ENCODE measurements at places on chromosomes 3 and 15. TPM values are rescaled to one million over a fixed set of nuclear protein-coding genes. Genes with fewer than 3 reads are reported as not detected.

Gene DOCK3
- total RNA-seq: 30.4 TPM

Gene PLA2G4D
- 0.09 TPM for total RNA-seq

Gene WNT5A
- 49.4 TPM for total RNA-seq

Gene EFHB
- 0.64 TPM for total RNA-seq

Gene SLC12A1
- total RNA-seq: 4.0 TPM

Gene CAMKV
- 25.9 TPM for total RNA-seq

Gene NGLY1
- 46.4 TPM for total RNA-seq

Gene TM4SF18
- total RNA-seq: 8.3 TPM

Gene KBTBD13
- total RNA-seq: not detected

Gene SAXO2
- 13.8 TPM for total RNA-seq

Gene APOD
- 5.2 TPM for total RNA-seq

Gene KIF15
- total RNA-seq: 11.0 TPM

Gene RSL24D1
- 54.8 TPM for total RNA-seq

Gene UACA
- total RNA-seq: 43.5 TPM

Gene SETD2
- 74.7 TPM for total RNA-seq

Gene ADCY5
- 23.5 TPM for total RNA-seq

Gene CLRN1
- not detected for total RNA-seq

- no peak for DNase-seq
These were observed 91.4 kb upstream of the MYZAP start for GRCh38 chr15:57500256-57500655.

GRCh38 chr15:27725731-27726130 is 373.4 kb downstream of the OCA2 start:
- DNase-seq: no peak

DNA sequence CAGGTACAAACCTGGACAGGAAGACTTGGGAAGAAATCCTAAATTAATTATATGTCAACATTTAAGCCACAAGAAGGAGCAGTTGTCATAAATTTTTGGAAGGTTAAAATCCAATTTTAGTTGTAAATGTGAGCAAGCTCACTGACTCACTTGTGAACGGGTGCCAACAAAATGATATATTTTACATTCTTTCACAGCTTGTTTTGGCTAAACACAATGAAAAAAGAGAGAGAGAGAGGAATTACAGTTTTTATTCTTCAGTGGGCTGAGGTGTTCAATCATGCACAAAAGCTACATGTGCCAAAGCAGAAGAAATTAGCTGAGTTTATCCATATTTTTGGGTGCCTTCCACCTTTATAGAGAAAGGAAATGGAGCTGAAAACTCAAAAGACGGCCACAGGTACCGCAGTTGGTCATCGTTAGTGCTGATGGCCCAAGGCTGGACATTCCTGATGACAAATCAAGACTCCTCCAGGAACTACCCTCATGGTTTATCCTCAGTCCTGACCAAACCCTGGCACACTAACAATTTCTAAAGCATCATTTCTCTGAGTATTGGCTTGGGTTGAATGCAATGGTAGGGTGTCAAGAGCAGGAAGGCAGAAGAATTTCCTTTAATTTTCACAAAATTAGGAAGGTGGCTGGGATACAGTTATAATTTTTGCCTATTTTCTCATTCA is 37.6 kb upstream of the WNT5A start:
- DNase-seq: no peak

GRCh38 chr3:139020868-139021234 is at the start of gene PRR23B:
PRR23B (minus strand) TSS chr3:139020926; CDS start chr3:139020661, 265 bp downstream.
- DNase-seq: no peak

GRCh38 chr3:123104550-123104949 is 37.7 kb downstream of the PDIA5 start:
- no peak for DNase-seq

DNA sequence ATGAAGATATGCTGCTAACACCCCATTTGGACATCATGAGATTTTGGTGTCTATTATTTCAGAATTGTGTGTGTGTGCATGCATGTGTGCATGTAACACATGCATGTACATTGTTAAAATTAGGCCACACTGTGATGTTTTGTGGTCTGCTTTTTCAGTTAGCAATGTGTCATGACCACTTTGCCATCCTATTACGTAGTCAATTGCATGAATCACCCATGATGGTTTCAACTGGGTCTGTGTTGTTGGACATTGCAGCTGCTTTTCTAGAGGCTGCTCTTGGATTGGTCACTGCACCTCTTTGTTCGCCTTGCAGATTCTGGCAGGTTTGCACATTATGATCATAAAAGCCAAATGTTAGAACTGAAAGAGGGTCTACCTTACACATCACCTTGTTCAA is 101.0 kb upstream of the THBS1 start:
- no peak for DNase-seq

DNA sequence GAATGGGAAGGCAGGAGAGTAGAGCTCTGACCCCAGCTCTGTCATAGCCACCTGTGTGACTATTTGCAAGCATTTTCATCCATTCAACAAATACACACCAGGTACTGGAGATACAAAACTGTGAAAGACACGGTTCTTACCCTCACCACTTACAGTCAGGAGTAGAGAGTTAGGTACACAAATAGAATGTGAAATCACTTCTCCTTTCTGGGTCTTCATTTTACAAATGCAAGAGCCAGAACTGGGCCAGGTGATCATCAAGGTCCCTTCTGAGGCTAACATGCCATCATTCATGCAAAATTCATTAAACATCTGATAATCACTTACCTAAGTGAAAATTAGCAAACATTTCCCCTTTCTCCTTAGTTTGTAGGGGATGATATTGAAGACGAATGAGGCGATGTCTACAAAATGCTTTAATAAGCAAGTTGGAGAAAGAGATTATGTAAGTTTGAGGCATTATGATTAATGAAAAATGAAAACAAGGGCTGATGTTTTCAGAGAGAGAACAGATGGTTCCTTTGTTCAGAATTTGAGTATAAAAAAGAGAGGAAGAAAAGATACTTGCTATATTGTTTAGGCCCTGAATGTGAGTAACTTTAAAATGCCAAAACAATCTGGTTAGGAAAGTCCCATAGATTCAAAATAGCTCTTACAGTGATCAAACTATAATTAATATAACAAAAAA is 88.6 kb downstream of the LPP start:
- no peak for DNase-seq

- DNase-seq: no peak
These were observed 151.4 kb downstream of the NFKBIZ start for GRCh38 chr3:102000620-102001209.

GRCh38 chr3:133926736-133927539 is 31.3 kb upstream of the RAB6B start:
- no peak for DNase-seq

DNA sequence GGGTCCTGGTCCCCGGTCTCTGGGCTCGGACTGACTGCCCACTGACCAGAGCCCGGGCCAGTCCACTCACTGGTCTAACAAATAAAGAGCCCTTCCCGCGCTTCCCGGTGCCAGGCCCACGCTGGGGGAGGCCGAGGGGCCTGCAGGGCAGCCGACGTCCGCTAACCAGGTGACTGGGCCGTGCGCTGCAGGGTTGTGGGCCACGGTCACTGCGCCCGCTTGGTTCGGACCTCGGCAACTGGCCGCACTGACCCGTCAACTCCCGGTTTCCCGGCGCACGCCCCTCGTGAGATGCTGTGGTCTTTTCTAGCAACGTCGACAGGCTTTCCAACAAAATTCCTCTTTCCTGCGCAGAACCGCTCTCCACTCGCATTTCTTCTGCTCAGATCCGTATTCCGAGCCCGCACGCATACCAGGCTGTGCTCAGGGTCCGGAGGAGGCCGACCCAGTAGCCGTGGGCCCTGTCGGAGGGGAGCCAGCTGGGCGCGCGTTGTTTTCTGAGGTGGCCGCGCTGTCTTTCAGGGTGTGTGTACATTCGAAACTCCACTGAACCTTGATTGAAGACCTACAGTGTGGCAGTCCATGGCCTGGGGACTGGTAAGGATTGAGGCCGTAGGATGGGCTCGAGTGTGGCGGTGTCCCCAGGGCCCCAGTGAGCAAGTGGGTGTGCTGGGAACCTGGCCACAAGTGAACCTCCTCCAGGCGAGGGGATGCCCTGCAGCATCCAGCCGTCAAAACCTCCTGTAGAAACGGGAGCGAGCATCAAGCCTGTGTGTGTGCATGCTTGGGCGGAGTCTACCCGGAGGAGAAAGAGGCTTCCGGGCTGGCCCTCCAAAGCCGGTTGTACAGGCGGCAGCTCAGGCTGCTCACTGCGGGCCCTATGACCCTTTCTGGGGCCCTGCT is 875 bp upstream of the NT5DC2 start:
- DNase-seq: no peak

GRCh38 chr3:187958432-187959003 is 195.4 kb upstream of the LPP start:
- DNase-seq: no peak

DNA sequence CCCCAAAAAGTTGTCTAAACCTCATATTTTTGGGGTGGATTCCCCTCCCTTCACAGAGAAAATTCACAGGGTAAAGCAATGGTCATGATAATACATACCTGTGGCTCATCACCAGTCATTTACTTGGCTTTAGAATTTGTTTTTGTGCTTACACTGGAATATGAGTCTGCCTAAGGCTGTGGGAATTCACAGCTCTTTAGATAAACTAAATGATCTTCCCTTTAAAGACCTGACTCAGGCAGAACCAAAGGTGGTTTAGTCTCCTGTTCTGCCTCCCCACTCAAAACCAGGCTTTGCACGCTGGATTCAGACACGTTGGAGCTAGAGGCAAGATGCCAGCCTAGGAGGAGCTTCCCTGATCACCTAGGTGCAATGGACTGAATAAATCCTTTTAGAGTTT is 40.3 kb upstream of the BNC1 start:
- DNase-seq: no peak

DNA sequence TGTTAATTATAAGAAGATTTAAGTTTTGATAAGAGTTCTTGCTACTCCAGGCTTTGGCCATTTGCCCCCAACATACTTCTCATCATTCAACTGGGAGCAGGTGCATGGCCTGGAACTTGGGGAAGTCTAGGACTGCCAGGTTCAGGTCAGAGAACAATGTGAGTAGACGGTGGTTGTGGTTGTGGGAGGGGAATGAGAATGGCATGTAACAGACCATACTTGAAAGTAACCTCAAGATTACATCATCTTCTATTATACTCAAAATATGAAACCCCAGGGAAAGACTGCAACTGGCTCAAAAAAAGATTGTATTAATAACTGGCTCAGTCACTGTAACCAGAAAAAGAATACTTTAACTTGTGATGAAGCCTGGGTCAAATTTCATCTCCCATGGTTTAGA is 364.9 kb upstream of the DPPA4 start:
- no peak for DNase-seq

DNA sequence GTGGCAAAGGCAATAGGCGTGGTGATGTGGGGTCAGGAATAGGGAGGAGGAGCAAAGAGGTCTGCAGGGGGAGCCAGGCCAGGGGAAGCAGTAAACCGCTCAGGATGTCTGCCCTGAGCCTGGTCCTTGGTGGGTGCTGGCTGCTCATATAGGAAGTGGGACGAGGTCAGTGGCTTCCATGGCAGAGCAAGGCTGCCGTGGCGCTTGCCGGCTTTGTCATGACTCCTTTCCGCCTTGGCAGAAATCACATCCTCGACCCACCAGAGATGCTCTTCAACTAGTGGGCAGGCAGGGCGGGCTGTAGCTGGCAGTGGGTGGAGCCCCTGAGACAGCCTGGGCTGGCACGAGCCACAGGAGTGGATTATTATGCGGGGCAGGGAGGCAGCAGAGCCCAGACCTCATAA is 13.1 kb upstream of the SKOR1 start:
- no peak for DNase-seq

- DNase-seq: no peak
These were observed 348.8 kb upstream of the ZNF717 start for GRCh38 chr3:76134166-76134565.

GRCh38 chr15:56369234-56369633 is 4.0 kb downstream of the TEX9 start:
- DNase-seq: no peak

- DNase-seq: no peak
These were observed 249.1 kb downstream of the PLCL2 start for GRCh38 chr3:17133632-17134545.

DNA sequence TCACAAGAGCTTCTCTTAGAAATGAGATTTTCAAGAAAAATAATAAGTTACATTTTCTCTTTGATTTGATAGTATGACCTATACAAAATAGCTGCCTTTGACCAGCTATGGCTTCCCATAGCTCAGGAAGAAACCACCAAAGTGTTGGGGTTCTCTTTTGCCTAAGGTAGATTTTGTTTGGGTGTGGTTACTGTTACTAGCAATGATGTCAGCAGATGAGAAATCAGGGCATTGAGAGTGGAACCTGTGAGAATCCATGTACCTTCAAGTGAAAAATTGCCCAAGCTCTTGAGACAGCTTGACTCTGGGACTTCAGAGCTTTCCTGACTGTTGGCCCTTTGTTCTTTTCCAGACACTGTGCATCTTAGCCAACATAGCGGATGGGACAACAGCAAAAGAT is 45.6 kb downstream of the NME9 start:
- no peak for DNase-seq

DNA sequence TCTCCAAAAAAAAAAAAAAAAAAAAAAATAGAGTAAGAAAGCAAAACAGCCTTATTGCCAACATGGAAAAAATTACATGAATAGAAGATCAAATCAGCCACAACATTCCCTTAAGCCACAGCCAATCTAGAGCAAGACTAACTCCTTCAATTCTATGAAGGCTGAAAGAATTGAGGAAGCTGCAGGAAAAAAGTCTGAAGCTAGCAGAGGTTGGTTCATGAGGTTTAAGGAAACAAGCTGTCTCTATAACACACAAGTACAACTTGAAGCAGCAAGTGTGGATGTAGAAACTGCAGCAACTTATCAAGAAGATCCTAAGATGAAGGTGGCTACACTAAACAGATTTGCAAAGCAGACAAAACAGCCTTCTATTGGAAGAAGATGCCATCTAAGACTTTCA is 9.3 kb downstream of the PARL start:
- no peak for DNase-seq

DNA sequence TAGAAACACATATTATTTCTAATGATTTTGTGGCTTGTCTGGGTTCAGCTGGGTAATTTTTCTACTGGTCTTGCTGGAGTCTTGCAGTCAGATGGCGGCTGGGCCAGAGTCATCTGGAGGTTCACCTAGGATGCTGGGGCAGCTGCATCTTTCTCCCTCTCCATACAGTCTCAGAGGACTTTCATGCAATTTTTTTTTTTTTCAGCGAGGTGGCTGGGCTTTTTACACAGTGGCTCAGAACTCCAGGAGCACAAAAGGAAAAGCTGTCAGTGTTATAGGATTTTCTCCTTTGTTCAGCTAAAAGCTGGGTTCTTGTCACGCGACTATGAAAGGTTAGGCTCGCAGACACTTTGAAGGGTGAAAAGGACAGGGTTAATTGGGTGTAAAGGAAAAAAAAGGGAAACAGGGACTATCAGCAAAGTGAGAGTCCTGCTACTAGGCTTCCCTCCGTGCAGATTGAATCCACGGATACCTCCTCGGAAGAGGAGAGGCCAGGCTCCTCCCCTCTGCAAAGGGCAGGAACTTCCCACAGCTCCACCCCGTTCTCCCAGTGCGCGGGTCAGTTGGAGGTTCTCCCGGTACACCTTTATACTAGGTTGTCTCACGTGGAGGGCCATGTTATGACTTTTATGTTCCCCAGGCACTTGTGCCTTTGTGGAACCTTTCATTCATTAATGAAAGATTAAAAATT is 44.3 kb downstream of the ADGRG7 start:
- no peak for DNase-seq
